C1 segment of cervical spinal cord (tissue), 14 donors: ENCODE measurements at places on chromosomes 12 and 14.

GRCh38 chr12:5511644-5512600 lies 80.0 kb downstream of the NTF3 start:
- no peak for DNase-seq

GRCh38 chr12:87760943-87761342 lies 268.3 kb downstream of the C12orf50 start:
- no peak for DNase-seq

- DNase-seq: no peak
These were observed 107.4 kb upstream of the RGS6 start for GRCh38 chr14:71824816-71825215.

DNA sequence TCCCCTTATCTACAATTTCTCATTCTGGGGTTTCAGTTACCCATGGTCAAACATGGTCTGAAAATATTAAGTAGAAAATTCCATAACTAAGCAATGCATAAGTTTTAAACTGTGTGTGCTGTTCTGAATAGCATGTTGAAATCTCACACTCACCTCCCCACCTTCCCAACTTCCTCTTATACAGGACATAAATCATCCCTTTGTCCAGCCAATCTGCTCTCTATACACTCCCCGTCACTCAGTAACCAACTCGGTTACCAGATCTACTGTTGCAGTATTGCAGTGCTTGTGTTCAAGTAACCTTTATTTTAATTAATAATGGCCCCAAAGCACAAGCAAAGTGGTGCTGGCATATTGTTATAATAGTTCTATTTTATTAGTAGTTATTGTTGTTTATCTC lies 420.5 kb downstream of the GXYLT1 start:
- DNase-seq: no peak

DNA sequence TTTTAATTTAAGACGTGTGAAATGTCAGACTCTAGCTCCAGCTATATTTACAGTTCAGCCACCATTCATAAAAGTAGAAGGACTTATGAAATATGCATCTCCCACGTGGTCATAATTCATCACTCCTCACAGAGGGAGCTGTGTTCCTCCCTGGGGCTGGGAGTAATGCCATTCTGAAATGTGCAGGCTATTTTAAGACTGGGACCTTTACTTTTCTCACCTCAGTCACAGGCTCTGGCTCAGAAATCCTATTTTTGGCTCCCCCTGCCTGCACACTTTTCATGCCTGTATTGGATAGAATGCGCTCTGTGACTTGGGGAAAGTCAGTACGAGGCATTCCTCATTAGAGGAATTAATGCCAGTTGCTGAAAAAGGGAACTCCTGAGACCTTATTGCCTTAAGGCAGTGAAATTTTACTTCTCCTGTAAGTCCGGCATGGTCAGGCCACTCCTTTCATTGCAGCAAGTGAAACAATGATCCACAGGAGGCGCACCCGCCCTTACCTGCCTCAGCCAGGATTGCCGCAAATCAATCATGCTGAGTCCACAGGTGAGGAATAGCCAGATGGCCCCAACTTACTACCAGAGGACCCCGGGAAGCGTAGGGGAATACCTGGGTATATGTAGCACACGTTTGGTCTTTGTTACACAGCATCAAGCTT lies 1133.2 kb upstream of the TMEM132C start:
- DNase-seq: no peak

DNA sequence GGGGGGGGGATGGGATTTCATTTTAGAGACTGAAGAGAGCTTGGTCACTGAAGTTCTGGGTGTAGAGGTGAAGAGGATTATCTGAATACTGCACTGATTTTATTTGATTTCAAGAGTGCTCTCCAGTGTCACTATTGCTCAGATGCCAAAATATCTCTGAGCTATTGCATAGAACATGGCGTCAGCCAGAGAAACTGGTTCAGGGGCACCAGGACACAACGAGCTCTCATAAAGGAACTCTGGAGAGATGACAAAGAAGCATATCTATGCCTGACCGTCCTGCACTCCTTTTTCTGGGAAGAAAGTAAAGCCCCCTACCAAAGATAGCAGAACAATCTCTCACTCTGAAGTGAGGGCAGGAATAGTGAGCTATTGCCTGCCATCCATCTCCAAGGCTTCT lies 2.0 kb downstream of the SLC7A8 start:
- no peak for DNase-seq

GRCh38 chr12:122079033-122079531 lies 526 bp downstream of the MLXIP start:
- no peak for DNase-seq

GRCh38 chr14:64645220-64645892 lies 58.9 kb upstream of the PLEKHG3 start:
- DNase-seq: no peak

GRCh38 chr14:20035449-20035848 lies 389 bp downstream of the OR4K13 start:
- no peak for DNase-seq

- DNase-seq: no peak
These were observed 25.4 kb downstream of the CHST11 start for GRCh38 chr12:104482113-104482512.

DNA sequence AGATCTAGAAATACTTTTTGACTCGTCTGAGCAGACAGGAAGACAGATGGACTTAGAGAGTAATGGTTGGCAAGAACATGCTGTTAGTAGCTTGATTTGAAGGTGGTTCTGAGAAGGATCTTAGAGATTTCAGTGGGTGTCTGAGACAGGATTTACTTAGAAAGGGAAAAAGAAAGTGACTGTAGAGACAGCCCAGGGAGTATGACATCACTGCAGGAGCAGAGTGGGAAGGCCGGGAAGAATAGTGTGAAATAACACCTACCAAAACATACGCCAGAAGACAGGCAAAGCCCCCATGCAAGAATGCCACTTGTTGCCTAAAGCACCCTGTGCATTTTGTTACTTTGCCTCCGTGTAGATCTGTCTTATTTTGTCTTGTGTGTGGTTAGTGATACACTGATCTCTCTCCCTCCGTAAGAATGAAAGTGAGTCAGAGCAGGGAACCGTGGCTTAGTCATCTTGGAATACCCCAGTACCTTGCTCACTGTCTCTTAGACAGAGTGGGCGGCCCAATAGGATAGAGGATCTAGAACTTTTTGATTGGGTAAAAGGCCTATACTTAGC lies 161.3 kb upstream of the IFNG-AS1 start:
- no peak for DNase-seq

DNA sequence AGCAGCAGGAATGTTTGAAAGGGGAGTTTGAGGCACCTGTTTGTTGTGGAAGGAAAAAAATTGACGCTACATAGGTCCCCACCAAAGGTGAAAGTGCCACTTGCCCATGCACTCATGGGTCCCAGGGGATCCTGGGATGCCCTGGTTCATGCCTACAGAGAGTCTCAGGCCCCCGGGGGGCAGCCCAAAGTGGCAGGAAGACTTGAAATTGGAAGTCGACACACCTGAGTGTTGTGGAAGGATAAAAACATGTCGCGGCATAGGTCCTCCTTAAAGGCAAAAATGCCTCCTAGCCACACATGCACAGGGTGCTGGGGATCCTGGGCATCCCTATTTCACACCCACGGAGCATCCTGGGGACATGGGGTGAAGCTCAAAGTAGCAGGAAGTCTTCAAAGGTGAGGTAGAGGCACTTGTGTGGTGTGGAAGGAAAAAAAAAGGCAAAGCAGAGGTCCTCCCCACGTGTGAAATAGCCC lies 576.1 kb downstream of the ALG10 start:
- DNase-seq: no peak

- DNase-seq: no peak
These were observed 19.0 kb upstream of the KRAS start for GRCh38 chr12:25269701-25270100.

DNA sequence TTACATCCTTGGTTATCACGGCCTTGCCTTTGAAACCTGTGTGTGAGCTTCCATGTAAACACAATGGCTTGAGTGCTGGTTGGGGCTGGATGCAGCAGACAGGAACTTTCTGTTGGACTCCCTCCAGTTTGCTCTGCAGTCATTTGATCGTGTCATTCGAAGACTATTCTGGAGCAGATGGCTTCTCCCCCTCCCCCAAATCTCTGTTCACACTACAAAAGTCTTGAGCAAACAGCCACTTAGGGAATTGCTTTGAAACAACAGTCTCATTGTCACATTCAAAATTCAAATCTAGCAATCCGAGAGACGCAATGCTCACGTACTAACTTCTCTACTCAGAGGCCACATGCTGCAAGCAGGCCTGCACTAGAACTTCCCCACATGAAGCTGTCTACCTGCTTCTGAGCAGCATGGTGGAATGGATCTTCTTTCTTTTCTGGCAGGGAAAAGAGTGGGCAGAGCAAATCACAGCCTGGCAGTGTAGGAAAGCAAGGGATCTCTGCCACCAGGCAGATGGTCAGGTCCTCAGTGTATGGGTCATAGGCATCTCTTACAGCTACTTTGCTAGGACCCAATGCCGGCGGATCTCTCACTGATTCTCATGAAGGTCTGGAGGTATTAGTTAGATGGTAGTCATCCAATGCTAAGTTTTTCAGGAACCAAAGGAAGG lies 214.2 kb downstream of the PPM1H start:
- peak; percentile 29 for DNase-seq

- DNase-seq: no peak
These were observed at the start of gene CCDC77 for GRCh38 chr12:401235-402028. TSS of gene CCDC77 (plus strand) at chr12:401644. CDS start at chr12:409384, 7,740 bp downstream.

- DNase-seq: no peak
These were observed 9.0 kb downstream of the SP1 start for GRCh38 chr12:53388932-53389331.

- no peak for DNase-seq
These were observed 24.4 kb downstream of the FBRSL1 start for GRCh38 chr12:132514216-132514820.

- no peak for DNase-seq
These were observed 14.7 kb downstream of the SUSD6 start for GRCh38 chr14:69626132-69626500.

DNA sequence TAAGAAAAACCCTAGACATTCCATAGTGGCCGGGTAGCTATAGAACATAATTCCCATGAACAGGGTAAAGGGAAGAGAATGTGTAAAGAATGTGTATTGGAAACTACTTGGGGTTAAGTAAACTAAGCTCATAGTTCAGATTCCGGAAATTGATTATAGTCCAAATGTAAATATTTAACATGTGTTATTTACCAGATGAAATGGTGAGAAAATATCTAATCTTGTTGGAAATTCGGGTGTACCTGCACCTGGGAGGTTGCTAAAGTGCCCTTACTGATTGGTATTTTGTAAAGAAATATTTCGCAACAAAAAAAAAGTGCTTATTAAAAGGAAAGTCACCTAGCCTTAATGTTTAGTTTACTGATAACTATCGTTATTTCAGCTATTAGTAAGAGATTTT lies 14.4 kb downstream of the RASSF9 start:
- no peak for DNase-seq

DNA sequence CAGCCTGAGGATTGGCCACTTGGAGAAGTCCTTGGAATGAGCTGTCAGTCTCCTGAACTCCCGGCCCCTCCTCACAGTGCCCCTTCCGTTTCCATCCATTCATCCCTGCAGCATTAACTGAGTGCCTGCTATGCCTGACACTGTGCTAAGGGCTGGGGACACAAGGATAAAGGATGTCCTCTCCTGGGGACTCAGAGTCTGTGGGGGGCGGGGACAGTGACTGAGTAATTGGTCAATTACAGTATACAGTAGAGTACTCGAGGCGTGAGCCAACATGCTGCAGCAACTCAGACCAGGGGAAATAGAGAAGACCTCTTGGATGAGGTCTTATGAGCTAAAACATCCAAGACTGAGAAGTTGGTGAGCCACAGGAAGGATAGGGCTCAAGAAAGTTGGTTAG lies 43.4 kb upstream of the PWP1 start:
- no peak for DNase-seq

GRCh38 chr12:122086641-122087285 lies 8.2 kb downstream of the MLXIP start:
- no peak for DNase-seq
